H7 (cell line): ENCODE measurements at places on chromosomes 3 and 15. TPM values are rescaled to one million over a fixed set of nuclear protein-coding genes. Genes with fewer than 3 reads are reported as not detected.

The RBMS3 gene
- 9.4 and 14.4 TPM in 2 replicates for total RNA-seq

The PROS1 gene
- total RNA-seq: 6.5 and 7.5 TPM in 2 replicates

The OCA2 gene
- 0.21 and 0.37 TPM in 2 replicates for total RNA-seq

DNA sequence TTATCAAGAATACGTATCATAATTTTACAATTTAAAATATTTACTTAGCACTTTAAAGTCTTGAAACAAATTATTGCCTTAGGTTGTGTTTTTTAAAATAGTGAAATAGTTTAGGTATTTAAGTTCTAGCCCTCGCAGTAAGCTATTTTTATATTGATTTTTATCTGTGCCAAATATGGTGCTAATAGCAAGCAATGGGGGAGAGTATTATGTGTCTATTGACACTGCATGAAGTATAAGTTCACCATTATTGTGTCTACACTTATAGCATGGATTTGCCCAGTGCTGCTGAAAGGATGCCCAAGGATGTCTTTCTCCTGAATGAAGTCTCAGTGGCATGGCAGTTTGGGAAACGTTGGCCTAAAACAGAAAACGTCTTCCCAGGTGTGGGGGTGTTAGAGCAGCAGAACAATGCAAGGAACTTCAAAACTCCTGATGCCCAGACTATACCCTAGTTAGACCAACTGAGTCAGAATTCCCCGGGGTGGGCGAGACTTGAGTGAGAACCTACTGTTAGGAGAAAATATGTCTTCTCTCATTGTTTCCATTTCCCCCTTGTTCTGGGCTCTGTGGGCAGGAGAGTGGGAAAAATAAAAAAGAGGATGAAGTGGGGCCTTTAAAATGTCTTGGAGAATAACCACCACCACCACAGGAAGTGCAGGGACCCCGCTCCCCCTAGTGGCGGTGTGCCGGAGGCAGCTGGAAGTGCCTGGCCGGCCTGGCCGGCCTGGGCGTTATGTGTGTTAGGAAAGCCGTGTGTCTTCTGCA is 104.2 kb upstream of the SLC7A14 start:
- peak; percentile 77 for DNase-seq

The CLDN1 gene
- total RNA-seq: 0.62 and 0.67 TPM in 2 replicates

GRCh38 chr15:28133281-28133680 is 34.2 kb upstream of the OCA2 start:
- no peak for DNase-seq

GRCh38 chr3:31409866-31410265 is 122.9 kb upstream of the STT3B start:
- no peak for DNase-seq

- no peak for DNase-seq
Observed at GRCh38 chr3:100269410-100270214, 8.8 kb downstream of the TBC1D23 start.
